ENCODE measurements at places on chromosomes 16 and 17.
A peak's percentile ranks its signal among the peaks of the same experiment; 100 is the strongest.

GRCh38 chr17:44920565-44920940 lies 5.3 kb upstream of the GFAP start:
- no peak for DNase-seq

GRCh38 chr17:1912146-1912545 lies 82.3 kb downstream of the RPA1 start:
- DNase-seq = no peak

GRCh38 chr17:42522263-42522790 lies 13.7 kb upstream of the NAGLU start:
- DNase-seq = no peak

- no peak for DNase-seq
Measured at GRCh38 chr16:71201054-71201453, 29.5 kb downstream of the HYDIN start.

GRCh38 chr17:83199500-83200201 lies 120.2 kb downstream of the METRNL start:
- DNase-seq = peak; percentile 80

DNA sequence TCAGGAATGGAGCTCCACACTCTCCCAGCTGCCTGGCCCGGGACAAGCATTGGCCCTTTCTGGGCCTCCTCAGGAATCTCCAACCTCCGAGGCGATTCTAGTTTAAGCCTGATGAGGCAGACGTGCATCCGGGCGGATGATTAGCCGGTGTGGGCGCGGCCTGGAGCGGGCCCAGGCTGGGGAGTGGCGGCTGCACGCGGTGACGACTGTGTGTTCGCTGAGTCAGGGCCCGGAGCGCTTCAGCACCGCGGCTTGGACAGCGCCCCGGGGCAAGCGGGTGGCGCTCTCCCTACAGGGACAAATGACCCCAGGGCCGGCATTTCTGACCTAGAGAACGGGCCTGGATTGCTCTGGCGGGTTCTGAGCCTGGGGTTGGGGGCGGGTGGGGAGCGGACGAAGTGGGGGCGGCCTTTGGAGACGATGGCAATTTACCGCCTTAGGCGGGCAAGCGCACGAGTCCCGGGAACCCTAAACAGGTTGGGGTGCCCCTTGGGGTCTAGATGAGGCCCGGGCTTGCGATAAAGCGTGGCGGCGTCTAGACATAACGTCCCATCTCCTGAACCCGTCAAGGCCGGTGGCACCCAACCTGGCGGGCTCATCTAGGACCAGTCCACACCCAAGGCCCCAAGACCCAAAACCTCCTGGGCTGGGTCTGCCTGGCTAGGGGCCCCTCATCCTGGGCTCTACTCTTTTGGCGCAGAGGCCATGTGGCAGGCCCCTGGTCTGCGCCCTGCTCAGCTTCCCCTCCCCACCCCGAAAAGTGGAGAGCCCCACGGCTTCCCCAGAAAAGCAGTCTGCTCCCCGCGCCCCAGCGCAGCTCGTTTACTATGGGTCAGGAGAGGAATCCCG lies 22.3 kb upstream of the ZNHIT3 start:
- DNase-seq = peak; percentile 79

- no peak for DNase-seq
Measured at GRCh38 chr17:77083531-77083930, 57.2 kb upstream of the SEC14L1 start.

- DNase-seq = no peak
Measured at GRCh38 chr17:6460531-6461161, 16.4 kb downstream of the PIMREG start.

DNA sequence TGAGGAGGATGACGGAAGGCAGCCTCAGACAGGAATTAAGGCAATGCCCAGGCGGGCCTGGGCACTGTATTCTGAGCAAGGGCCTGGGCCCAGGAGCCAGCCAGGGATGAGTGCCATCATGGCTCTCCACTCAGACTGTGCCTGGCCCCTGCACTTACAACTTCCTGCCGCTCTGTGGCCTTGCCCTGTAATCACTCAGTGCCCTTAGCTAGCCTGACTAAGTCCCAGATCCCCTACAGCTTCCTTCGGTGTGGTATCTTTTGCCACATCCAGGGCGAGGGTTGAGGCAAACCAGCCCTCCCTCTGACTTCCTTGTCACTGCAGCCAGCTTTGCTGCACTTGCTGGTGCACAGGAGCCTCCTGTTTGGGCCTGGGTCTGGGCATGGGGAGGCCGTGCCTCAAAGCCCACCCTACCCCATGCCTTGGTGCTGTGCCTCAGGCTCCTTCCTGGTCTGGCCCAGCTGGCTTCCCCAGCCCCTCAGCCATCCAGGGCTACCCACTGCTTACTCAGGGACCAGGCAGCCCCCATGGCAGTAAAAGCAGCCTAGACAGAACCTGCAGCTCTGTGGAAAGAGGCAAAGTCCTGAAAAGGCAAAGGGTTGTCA lies 9.3 kb downstream of the SLC46A1 start:
- DNase-seq = no peak

DNA sequence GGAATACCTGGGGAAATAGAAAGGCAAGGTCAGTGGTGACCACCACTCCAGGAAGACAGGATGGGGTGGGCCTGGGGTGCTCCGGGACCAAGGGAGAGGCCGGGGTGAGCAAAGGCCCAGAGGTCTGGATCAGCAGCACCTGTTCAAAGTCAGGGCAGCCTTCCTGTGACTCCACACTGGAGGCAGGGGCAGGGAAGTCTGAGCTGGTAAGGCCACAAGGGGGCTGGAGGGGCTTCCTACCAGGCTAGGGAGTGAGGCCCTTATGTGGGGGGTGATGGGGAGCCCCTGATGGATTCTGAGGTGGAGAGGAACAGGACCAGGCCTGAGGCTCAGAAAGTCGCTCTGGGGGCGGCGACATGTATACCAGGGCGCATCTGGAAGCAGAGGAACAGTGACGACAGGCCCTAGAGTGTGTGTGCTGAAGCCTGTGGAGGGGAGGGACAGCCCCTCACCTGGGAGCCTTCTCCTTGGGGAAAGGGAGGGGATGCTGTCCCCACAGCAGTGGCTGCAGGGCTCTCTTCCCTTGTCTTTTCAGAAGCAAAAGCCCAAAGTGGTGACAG lies 3.7 kb downstream of the C16orf78 start:
- DNase-seq = no peak

GRCh38 chr17:19533036-19533717 lies 477 bp upstream of the SLC47A1 start:
- no peak for DNase-seq

DNA sequence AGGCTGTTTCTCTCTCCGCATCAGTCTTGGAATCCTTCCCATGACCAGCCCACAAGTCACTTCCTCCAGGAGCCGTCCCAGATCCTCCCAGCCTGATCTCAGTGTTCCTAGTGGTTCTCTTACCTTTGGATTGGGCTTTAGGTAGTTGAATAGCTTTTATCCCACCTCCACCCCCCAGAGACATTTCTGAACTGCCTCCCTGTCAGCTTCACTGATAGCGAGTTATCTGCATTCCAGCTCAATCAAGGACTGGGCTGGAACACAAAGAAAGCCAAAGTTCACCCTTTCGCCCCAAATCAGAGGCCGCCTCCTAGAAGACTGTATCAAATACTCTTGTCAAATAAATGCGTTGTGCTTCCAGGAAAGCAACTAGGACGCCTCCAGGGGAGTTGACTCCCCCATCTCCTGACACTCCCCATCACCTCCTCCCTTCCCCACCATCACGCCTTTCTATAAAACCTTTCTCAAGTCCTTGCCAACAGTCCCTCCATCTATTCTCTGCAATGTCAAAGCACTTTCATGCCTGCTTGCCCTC lies 72.7 kb downstream of the TMEM132E start:
- no peak for DNase-seq

- no peak for DNase-seq
Measured at GRCh38 chr16:69363281-69363717, 11.7 kb upstream of the TMED6 start.

GRCh38 chr16:57600048-57600835 lies 28.2 kb upstream of the ADGRG1 start:
- DNase-seq = peak; percentile 52

- no peak for DNase-seq
Measured at GRCh38 chr16:10972819-10973464, 28.6 kb downstream of the CLEC16A start.

DNA sequence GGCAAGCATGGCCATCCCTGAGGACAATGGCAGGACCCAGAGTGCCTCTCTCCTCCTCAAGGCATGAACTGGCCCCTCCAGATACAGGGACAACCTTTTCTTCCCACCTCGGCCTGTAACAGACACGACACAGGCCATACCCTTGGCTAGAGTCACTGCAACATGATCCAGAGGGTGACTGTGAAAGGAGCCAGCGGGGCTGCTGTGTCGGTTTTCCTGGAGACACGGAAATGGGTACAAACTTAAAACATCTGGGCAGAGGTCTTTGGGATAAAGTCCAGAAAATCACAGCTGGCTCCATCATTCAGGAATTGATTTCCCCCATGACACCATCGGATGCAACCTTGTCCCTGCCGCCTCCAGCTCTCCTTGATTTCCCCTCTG lies 5.3 kb downstream of the CEP295NL start:
- DNase-seq = no peak

DNA sequence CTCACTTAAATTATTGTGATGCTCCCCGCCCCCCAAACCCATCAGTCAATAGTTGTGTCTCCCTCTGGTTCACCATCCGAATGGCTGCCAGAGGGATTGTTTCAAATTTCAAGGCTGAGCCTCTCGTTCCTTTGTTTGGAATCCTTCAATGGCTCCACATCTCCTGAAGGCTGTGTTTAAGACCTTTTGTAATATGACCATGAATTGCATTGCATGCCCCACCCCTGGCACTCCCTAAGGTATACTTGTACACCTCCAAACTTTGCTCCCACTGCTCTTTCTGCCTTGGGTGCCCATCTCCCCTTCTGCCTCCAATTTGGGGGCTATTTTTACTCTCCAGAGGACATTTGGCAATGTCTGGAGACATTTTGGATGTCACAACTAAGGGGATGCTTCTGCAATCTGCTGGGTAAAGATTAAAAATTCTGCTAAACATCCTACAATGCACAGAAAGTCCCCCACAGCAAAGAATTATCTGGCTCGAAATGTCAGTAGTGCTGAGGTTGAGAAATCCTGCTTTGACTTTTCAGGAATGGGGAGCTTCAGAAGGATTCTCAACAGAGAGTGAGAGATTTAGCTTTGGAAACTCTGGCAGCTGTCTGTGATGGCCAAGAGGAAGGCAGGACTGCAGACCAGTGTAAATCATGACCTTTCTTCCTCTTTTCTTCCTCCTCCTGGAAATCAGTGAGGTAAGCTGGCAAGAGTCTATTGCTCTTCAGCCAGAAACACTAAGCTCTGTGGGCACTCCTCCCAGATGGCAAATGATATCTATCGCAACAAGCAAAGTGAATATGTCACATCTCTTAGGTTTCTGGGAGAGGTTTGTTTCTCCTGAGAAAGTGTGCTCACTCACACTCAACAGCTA lies 8.7 kb upstream of the IL4R start:
- no peak for DNase-seq

DNA sequence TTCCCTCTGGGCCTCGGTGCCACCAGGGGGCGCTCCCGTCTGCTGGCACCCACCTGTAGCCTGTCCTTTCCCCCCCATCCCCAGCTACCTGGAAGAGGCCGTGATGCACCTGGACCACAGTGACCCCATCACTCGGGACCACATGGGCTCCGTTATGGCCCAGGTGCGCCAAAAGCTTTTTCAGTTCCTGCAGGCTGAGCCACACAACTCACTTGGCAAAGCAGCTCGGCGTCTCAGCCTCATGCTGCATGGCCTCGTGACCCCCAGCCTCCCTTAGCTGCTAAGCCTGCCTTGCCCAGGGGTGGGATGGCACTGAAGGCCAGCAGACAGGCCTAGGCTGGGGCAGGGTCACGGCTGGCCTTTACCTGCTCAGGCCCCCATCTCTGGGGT lies 818 bp upstream of the NRN1L start:
- DNase-seq = peak; percentile 76

DNA sequence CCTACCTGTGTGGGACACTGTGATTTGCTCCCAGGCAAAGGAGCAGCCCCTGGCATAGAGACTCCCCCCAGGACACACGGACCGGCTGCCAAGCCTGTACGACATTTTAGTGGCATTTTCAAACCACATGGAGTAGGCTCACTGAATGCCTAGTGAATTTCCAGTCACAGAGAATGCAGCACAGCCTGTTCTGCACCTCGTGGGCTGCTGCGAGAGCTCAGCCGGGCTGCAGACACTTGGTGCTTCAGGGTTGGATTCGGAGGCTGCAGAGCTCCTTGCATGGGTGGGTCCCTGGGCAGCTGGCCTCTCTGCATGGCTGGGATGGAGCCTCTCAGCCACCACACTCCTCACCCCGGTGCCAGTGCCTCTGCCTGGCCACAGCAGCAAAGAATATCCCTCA lies 51.2 kb upstream of the HNF1B start:
- no peak for DNase-seq

GRCh38 chr17:17847118-17847689 lies 10.4 kb upstream of the SREBF1 start:
- DNase-seq = no peak

DNA sequence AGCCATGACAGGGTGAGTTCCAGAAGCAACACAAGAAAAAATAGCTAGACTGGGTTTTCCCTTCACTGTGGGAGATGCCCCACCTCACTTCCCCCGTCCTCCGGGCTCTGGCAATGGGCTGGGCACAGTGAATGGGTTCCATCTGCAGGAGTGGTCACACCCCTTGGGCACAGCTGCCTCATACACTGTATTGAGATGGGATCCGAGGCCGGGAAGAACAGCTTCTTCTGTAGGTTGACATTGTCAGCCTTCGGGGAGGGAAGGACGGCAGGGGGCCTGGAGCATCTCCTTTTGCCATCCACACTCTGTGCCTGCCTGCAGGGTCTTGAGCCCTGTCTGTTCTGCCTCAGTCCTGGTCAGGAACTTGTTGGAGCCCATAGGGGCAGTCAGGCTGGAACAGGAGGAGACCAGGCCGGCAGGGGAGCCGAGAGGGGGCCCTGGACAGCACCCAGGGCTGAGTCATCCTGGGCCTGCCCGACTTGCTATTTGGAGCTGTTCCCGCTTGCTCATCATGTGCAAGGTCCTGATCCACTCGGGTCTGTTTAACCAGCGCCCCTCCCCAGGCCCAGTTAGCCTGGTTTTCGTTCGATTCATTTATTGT lies 286.7 kb downstream of the SEC14L1 start:
- DNase-seq = no peak

- no peak for DNase-seq
Measured at GRCh38 chr17:42975265-42975664, 4.6 kb downstream of the PTGES3L start.

DNA sequence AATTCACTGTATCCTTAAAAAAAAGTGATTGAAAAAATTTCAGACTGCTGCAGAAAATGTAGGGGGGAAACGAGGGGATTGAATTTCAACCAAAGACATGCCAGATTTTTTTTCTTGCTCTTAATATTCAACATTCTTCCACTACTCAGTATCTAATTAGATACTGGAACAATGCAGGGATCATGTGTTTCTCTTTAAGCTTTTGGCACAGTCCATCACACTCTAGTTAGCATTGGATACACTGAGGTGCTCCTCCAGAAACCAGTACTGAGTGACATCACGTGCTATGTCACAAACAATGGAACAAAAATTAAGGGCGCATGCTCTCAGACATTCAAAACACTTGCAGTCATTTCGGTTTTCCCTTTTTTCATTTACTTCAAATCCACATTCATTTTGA lies 298.6 kb upstream of the PSMD7 start:
- DNase-seq = no peak

GRCh38 chr17:73137376-73137775 lies 27.4 kb upstream of the SSTR2 start:
- DNase-seq = no peak

GRCh38 chr17:34899643-34900291 lies 61.5 kb downstream of the CCT6B start:
- no peak for DNase-seq

All from activated naive CD8-positive, alpha-beta T cell treated with anti-CD3 and anti-CD28 coated beads for 36 hours (primary cell).